Stimulated activated CD4-positive, alpha-beta T cell treated with anti-CD3 and anti-CD28 coated beads, Interleukin-1b, Interleukin-23, amount 100 ng/mL, for 1 hour (primary cell): ENCODE measurements at places on chromosomes 7 and 10.

DNA sequence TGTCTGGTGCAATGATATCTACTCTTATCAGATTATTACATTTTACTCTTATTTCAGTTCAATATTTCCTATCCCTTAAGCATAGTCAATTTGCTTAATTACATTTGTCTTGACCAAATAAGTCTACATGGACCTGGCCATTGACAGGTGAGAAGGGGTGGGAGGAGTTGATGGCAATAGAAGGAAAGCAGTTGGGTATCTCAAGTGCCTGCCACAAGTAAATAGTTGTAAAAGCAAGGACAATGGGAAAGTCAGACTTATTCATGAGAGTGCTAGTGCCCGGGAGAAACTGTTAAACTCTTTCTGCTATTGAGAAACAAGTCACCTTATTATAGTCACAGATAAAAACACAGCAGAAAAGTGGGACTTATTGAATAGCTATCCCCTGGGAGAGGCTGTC, 32.4 kb upstream of the HGF start:
- DNase-seq: no peak

DNA sequence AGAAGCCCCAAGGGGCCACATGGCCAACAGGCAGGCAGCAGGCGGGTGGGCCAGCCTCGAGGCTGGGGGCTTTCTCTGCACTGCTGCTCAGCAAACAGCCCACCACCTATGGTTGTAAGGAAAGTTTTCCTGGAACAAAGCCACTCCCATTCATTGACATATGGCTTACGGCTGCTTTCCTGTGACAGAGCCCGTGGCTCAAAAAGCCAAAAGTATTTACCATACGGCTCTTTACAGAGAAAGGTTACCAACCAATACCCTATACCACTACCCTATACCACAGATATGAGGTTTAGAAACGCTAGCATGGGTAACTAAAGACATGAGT, 152.7 kb downstream of the MAD1L1 start:
- DNase-seq: no peak

DNA sequence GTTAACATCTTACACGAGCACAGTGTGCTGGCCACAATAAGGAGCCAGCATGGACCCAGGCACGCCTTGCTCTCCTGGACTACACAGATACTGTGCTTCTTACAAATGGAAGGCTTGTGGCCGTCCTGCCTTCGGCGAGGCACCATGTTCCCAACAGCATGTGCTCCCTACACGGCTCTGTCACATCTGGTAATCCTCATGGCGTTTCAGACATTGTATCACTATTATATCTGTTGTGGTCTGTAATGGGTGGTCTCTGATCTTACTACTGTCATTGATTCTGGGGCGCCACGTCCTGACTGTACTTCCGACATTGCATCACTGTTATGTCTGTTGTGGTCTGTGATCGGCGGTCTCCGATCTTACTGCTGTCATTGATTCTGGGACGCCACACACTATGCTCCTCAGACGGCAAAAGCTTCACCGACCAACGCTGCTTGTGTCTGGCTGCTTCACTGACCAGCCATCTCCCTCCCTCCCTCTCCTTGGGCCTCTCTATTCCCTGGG, 195.4 kb downstream of the MAD1L1 start:
- DNase-seq: no peak

DNA sequence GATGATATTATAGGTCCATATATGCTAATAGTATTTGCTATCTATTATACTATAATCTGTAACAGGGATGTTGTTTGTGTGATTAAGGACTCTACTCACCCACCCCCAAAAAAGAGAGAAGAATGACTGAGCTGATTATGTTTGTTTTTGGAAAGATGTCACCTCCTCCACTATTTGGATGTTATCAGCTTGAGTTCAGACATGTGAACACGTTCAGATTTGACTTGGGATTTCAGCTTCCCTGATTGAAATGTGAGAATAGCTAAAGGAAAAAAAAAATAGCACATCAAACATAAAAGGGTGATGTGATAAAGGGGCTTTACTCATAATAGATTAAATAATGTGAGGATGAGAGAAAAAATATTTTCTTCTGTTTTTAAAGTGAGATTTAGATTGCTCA, 81.2 kb downstream of the VTI1A start:
- no peak for DNase-seq

- DNase-seq: no peak
Measured at GRCh38 chr7:22627136-22627535, 99.9 kb upstream of the IL6 start.

GRCh38 chr10:68139448-68140272, 30.4 kb downstream of the MYPN start:
- DNase-seq: no peak

DNA sequence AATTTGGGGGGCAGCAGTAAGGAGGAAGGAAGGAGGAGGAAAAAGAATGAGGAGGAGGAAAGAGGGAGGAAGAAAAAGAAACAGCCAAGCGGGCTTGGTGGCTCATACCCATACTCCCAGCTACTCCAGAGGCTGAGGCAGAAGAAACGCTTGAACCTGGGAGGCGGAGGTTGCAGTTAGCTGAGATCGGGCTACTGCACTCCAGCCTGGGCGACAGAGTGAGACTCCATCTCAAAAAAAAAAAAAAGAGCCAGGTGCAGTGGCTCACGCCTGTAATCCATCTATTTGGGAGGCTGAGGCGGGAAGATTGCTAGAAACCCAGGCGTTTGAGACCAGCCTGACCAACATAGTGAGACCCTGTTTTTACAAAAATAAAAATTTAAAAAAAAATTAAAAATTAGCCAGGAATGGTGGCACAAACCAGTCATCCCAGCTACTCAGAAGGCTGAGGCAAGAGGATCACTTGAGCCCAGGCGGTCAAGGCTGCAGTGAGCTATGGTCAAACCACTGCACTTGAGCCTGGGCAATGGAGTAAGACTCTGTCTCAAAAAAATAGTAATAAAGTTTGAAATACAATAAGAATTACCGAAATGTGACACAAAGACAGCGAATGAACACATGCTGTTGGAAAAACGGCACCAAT, 14.1 kb upstream of the CRCP start:
- no peak for DNase-seq

GRCh38 chr7:148903504-148903903, 19.4 kb upstream of the EZH2 start:
- no peak for DNase-seq

DNA sequence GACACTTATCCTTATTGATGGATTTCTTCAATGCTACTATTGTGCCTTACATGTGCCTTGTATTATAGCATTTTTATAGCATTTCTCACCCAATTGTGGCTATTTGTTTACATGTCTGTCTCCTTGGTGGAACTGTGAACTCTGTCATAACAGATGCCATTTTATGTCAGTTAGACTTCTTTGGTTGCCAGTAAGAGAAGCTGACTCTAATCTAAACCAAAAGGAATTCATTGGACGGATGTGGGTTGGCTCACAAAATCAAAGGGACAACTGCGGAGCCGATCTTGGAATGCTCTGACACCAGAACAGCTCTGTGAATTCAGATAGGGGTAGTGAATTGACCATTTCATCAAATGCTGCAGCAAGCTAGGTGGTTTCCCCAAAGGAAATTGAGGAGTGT, 15.0 kb downstream of the GARIN1A start:
- no peak for DNase-seq

DNA sequence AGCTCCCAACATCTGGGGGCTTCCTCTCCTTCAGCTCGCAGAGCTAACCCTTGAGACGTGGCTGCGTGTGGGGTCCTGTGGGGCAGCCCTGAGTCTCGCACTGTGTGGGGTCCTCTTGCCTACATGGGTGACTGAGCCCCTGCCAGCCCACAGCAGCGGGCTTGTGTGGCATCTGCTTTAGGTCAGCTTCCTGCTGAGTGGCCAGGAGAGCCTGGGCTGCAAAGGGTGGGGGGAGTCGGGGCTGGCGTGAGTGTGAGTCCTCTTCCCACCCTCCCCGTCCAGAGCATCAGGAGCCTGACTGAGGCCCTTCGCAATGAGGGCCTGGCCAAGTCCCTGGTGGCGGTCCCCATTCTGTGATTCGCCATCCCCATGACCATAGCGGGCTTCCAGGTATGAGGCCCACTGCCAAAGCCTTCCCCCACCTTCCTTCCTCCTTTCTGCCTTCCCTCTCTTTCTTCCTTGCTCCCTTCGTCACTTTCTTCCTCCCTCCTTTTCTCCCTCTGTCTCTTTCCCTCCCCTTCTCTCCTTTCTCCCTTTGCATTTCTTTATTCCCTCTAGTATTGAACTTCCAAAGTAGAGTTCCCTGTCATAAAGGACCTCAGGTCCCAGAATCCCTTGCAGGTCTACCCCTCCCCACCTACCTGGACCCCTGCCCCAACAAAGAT, 85.2 kb downstream of the CDH23 start:
- DNase-seq: no peak

DNA sequence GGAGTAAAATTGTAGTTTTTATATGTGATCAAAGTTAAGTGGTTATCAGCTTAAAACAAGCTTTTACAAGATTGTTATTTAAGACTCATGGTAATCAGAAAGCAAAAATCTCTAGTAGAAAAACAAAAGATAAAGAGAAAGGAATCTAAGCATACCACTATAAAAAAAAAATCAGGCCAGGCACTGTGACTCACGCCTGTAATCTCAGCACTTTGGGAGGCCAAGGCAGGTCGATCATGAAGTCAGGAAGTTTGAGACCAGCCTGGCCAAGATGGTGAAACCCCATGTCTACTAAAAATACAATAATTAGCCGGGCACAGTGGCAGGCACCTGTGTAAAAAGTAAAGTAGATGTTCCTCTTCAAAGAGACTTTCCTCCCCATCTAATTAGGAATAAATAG, 265.9 kb upstream of the NRP1 start:
- no peak for DNase-seq

GRCh38 chr7:32093415-32094408, 23.5 kb upstream of the PDE1C start:
- DNase-seq: no peak

GRCh38 chr7:42832667-42833066, 79.2 kb downstream of the C7orf25 start:
- no peak for DNase-seq

DNA sequence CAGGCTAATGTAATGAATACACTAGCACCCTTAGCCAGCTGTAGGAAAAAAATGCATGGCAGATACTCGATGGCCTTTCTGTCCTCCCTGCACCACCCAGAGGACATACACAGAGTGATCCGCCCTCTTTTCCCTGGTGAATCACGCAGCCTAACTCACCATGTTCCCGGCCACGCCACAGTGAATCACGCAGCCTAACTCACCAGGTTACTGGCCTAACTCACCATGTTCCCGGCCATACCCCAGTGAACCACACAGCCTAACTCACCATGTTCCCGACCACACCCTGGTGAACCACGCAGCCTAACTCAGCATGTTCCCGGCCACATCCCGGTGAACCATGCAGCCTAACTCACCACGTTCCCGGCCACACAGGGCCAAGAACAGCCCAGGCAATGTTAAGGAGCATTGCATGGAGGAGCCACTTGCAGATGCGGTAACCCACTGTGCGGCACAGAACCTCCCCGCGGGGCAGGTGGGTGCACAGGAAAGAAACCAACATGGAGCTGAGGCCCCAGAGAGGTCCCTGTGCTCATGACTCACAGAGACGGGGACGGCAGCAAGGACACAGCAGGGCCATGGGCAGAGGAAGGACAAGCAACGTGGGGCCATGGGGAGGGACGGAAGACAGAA, 508.5 kb downstream of the DNAJB6 start:
- no peak for DNase-seq

DNA sequence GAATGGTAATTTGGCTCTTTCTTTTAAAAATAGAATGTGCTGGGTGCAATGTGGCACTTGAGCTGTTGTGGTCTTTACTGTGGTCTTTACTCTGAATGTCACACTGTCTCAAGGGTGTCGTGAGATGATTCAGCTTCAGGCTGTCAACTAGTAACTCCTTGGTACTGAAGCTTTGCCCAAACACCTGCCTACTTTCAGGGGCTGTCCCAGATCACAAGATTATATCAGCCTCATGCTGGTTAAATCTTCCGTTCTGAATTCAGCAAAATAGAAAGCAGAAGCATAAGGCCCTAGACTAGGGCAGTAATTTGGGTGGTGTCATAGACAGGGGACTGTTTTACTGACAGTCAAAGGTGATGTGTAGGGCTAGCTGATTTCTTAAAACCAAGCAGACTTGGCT, 110.9 kb downstream of the BAMBI start:
- no peak for DNase-seq

- no peak for DNase-seq
Measured at GRCh38 chr7:120992272-120992964, 3.9 kb downstream of the CPED1 start.

DNA sequence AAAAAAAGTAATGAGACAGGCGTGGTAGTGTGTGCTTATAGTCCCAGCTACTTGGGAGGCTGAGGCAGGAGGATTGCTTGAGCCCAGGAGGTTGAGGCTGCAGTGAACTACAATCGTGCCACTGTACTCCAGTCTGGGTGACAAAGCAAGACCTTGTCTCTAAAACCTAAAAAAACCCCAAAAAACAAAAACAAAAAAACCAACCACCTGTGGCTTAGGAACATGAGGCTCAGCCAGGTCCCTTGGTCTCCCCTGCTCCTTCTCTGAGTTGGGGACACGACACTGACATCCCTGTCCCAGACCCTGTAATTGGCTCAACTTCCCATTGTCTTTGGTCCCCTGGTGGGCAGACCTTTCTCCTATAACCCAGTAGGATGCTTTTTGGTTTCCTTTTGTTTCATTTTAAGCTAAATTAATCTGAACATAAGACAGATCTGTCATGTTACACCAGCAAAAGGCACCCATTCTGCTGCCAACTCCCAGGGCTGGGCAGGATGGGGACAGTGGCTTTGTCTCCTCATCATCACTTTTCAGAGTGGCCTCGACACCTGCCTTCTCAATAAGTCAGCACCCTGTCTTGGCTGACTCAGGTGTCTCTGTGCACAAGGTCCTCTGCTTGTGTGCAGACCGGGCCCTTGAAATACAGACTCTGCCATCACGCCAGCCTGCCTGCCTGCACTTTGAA, 74.4 kb downstream of the MYL10 start:
- DNase-seq: no peak

DNA sequence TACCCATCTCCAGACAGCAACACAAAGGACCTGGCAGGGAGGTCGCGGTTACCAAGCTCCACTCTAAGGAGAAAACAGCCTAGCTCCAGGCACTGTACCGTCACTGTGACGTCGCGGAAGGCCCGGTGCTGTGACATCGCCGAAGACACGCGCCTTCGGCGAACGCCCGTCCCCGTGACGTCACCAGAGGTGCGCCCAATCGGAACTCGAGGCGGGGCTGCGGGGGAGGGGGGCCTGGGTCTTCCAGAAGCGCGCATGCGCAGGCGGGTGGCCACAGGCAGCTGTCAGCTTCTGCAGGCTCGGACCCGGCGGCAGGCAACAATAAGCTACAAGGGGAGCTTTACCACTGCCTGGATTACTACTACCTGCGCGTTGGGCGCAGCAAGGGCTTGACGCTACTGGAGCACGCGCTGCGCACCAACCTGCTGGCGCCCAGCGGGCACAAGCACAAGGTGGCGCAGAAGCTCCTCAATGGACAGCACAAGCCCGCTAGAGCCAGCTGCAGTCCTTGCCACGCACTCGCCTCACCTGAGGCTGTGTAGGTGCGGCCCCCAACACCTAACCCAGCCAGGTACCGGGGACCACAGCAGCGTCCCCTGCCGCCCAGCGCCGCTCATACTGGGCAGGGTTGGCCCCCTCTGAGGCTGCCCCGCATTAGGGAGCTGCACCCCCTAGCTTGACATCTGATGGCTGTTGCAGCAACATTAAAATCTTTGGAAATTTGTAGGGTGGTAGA, 208.4 kb downstream of the TPST1 start:
- peak; percentile 59 for DNase-seq
